ENCODE measurements at places on chromosomes 5 and 9.

DNA sequence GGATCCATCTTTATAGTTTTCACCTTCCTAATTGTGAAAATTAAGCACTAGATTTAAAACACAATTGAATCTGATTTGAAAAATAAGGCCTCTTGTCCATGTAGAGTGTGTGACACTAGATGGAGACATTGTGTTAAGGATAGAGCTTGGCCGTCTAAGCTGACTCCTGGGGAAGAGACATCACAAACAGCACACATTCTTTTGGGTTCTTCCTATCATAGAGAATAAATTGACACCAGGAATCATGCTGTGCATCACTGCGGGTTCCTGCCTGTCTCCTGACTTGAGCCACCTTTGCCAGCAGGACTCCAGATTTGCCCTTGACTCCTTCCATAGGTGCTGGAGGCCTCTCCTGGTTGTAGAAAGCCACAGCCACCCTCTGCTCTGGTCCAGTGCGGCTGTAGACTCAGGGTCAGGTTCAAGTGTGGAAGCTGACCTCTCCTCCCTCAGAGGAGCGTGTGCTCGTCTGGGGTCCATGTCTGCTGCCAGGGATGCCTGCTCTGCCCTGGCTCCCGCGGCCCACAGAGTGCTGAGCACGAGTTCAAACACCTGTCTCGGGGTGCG lies 11.2 kb downstream of the ROPN1L start:
- DNase-seq, result no peak
- H3K27ac ChIP-seq, result no peak overlapping the region
- no peaks in the 10 kb centered on the region for H3K36me3 ChIP-seq
- peaks cover 21% of the 10 kb centered on the region for H3K4me1 ChIP-seq

DNA sequence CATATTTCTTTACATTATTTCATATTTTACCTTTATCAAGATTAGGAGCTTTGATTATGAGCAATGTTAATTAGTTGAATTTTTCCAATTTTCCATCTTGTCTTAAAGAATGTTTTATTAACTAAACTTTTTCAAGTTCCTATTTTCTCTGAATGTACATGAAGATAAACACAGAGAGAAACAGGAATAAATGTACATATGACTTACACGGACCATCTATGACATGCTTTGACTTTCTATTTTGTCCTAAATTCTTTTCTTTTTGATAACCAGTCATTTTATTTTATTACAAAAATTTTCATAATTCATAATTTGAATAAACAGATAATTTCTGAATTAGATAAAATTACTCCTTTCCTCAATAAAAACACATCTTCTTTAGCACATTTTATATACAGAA lies 1038.8 kb upstream of the ARRDC3 start:
- DNase-seq, result no peak
- no peak overlapping the region for H3K27ac ChIP-seq
- peaks cover 2% of the 10 kb centered on the region for H3K27me3 ChIP-seq

DNA sequence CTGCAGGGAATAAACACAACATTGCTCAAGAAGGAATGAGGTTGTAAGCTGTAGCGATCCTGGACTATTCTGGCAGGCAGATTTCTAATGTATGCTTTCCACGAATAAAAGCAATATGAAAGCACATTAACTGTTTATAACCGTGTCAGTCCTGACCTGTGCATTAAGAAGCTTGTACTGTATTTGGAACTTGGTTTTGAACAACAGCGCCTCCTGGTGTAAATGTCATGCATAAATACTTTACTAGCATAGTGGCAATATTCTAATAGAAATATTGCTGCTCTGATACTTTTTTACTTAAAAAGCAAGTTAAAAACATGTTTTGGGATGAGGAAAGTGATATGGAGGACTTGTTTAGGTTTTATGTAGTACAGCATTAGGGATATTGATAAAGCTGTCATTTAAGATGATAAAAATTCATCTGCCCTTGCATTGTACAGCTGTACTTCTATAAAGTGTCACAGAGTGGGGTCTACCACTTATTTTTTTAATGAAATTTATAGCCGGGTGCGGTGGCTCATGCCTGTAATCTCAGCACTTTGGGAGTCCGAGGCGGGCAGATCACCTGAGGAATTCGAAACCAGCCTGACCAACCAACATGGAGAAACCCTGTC lies 70.7 kb upstream of the GNE start:
- no peaks in the 10 kb centered on the region for H3K27me3 ChIP-seq
- no peak overlapping the region for H3K4me3 ChIP-seq
- H3K4me1 ChIP-seq, result no peaks in the 10 kb centered on the region
- no peak for DNase-seq
- H3K27ac ChIP-seq, result no peak overlapping the region

- H3K4me1 ChIP-seq, result no peaks in the 10 kb centered on the region
- no peaks in the 10 kb centered on the region for H3K27me3 ChIP-seq
- DNase-seq, result no peak
- H3K27ac ChIP-seq, result no peak overlapping the region
Observed at GRCh38 chr9:68883224-68883623, 130.7 kb downstream of the PRKACG start.

- DNase-seq, result no peak
- H3K27me3 ChIP-seq, result peaks cover 2% of the 10 kb centered on the region
- H3K4me1 ChIP-seq, result no peaks in the 10 kb centered on the region
- H3K36me3 ChIP-seq, result peaks cover 4% of the 10 kb centered on the region
- no peak overlapping the region for H3K27ac ChIP-seq
Observed at GRCh38 chr5:23877847-23878246, 370.4 kb downstream of the PRDM9 start.

DNA sequence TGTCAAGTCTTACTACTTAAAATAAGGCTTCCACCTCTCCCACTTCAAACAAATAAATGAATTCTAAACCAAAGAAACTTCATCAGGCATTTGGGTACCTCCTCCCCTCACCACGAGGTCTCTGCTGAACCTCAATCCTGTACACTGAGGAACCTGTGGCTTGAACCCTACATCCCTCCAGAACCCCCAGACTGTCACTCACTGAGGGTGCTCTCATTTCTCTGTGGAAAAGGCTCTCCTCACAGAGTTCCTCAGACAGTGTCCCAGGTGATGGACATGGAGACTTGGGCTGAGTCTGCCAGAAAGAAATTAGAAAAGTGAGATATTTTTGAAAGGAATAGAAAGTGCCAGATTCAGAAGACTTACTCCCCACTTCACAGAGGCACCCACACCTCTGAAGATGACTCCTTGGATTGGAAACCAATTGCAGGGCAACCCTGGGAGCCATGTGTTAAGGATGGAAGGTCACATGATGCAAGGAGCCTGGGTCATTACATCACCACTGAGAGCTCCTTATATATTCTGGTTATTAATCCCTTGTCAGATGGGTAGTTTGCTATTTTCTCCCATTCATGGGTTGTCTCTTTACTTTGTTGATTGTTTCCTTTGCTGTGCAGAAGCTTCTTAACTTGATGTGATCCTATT lies 19.8 kb downstream of the MLANA start:
- DNase-seq, result no peak
- H3K4me3 ChIP-seq, result no peak overlapping the region
- no peaks in the 10 kb centered on the region for H3K36me3 ChIP-seq
- no peaks in the 10 kb centered on the region for H3K27me3 ChIP-seq

GRCh38 chr5:6158974-6159831 lies 219.1 kb downstream of the MED10 start:
- no peaks in the 10 kb centered on the region for H3K27me3 ChIP-seq
- peaks cover 19% of the 10 kb centered on the region for H3K4me1 ChIP-seq
- H3K27ac ChIP-seq, result peak overlapping the region; percentile 67
- DNase-seq, result no peak
- H3K36me3 ChIP-seq, result no peaks in the 10 kb centered on the region
- peak overlapping the region; percentile 28 for H3K4me3 ChIP-seq

DNA sequence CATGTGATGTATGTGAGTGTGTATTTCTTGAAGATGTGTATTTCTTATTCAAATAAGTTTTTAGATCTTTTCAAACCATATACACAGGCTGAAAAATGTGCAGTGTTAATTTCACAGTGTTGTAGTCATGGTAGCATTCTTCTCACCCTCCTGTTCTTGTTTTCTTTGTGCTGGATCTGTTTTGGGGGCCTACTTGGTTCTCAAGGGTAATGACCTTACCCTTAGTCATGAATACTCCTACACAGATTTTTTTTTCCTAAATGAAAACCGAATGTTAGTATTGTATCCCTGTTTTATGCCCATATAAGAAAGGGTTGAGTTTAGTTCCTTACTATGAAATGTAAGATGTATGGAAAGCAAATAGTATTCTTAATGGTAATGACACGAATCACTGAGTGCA lies 88.0 kb downstream of the SLC44A1 start:
- H3K27ac ChIP-seq, result no peak overlapping the region
- H3K4me1 ChIP-seq, result peaks cover 6% of the 10 kb centered on the region
- H3K4me3 ChIP-seq, result no peak overlapping the region
- H3K36me3 ChIP-seq, result no peaks in the 10 kb centered on the region
- H3K27me3 ChIP-seq, result peaks cover 6% of the 10 kb centered on the region
- DNase-seq, result no peak

GRCh38 chr9:117363006-117363405 lies 51.9 kb downstream of the ASTN2 start:
- peaks cover 25% of the 10 kb centered on the region for H3K4me1 ChIP-seq
- no peak for DNase-seq
- H3K27me3 ChIP-seq, result no peaks in the 10 kb centered on the region
- no peaks in the 10 kb centered on the region for H3K36me3 ChIP-seq
- H3K27ac ChIP-seq, result no peak overlapping the region

DNA sequence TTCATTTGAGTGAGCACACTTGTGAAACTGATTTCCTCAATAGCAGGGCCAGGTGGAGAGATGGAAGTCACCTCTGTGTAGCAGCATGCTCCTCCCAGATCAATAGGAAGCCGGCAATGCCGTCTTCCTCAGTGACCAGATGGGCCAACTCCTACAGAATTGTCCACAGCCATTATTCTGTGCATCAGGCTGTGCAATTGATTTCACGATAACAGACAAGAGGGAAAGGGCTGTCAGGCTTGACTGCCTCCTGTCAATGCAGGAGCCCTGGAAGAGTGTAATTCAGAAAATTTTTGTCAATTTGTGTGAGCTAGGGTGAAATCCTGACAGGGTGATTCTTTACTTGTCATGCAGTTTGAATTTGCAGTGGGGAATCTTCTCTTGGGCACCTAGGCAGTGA lies 838.4 kb upstream of the NUDT12 start:
- H3K4me3 ChIP-seq, result peak overlapping the region; percentile 74
- H3K4me1 ChIP-seq, result peaks cover 26% of the 10 kb centered on the region
- peaks cover 19% of the 10 kb centered on the region for H3K36me3 ChIP-seq
- peak overlapping the region; percentile 89 for H3K27ac ChIP-seq
- peak; percentile 59 for DNase-seq
- peaks cover 4% of the 10 kb centered on the region for H3K27me3 ChIP-seq

DNA sequence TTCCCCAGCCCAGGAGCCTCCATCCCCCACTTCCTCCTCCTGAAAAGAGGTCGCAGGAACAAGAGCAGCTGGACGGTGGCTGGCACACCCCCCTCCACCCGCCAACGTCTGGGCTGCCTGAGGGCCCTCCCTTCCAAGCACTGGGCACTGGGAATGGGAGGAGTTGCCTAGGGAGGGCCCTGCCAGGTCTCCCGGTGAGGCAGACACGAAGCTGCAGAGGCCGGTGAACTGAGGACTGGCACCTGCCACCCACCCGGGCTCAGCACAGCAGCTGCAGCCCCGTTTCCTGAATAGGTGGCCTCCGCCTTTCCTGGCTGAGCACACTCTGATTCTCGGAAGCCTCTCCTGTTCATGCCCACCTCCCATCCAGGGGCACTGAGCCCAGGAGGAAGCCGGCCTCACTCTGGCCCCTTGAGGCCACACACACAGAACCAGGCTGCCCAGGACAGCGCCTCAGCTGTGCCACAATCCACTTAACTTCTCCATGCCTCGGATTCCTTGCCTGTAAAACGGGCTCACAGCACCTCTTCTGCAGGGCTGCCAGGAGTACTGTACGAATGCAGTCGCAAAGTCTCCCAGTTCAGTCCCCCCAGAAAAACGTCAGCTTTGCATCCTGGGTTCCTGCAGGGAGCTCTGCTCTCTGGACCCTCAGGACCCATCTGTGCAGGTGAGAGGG lies 1.3 kb downstream of the NPDC1 start:
- H3K4me1 ChIP-seq, result no peaks in the 10 kb centered on the region
- peak overlapping the region; percentile 48 for H3K27ac ChIP-seq
- no peaks in the 10 kb centered on the region for H3K36me3 ChIP-seq
- peak overlapping the region; percentile 91 for H3K4me3 ChIP-seq
- H3K27me3 ChIP-seq, result peaks cover 4% of the 10 kb centered on the region
- no peak for DNase-seq

- no peaks in the 10 kb centered on the region for H3K36me3 ChIP-seq
- H3K27ac ChIP-seq, result no peak overlapping the region
- no peak for DNase-seq
- H3K4me1 ChIP-seq, result peaks cover under 1% of the 10 kb centered on the region
Observed at GRCh38 chr5:9499498-9499876, 46.4 kb downstream of the SEMA5A start.

DNA sequence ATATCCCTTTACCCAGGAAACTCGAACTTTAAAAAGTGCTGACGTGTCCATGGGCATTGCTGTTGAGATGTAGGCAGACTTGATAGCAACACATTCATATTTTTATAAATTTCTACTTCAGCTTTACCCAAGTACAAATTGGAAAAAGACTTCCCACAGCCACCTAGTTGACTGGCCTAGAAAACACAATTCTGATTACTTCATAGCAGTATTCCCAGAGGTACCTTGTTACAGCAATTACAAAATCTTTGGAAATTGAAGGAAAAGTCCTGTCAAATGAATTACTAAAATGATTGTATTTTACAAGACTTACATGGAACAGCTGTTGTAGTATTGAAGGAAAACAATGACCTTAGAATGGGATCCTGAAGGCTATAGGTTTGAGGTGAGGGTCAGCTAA lies 130.7 kb upstream of the NREP start:
- H3K4me3 ChIP-seq, result no peak overlapping the region
- no peak for DNase-seq
- H3K27me3 ChIP-seq, result peaks cover 3% of the 10 kb centered on the region
- H3K4me1 ChIP-seq, result no peaks in the 10 kb centered on the region
- peaks cover 15% of the 10 kb centered on the region for H3K36me3 ChIP-seq

DNA sequence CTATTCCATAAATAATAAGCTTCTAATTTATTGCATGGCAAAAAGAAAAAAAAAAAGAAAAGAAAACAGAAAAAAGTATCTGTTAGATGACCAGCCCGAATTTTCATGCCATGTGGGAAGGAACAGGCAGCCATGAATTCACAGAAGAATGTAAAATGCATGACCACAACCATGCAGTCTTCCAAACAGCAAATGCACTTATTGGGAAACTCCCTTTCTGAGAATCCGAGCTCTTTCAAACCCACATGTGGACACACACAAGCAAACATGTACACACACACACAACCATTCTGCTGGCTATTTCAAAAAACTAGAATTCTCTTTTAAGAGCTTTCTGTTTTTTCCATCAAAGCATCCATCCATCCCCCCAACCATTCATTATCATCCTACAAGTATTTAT lies 236.1 kb downstream of the DNAH5 start:
- H3K27me3 ChIP-seq, result peaks cover under 1% of the 10 kb centered on the region
- no peaks in the 10 kb centered on the region for H3K36me3 ChIP-seq
- peaks cover 5% of the 10 kb centered on the region for H3K4me1 ChIP-seq
- no peak overlapping the region for H3K4me3 ChIP-seq
- no peak overlapping the region for H3K27ac ChIP-seq

GRCh38 chr5:145499483-145499882 lies 335.7 kb downstream of the PRELID2 start:
- H3K4me1 ChIP-seq, result peaks cover 4% of the 10 kb centered on the region
- DNase-seq, result no peak
- H3K4me3 ChIP-seq, result no peak overlapping the region
- no peaks in the 10 kb centered on the region for H3K36me3 ChIP-seq
- H3K27me3 ChIP-seq, result peaks cover 2% of the 10 kb centered on the region

Data from glutamatergic neuron (in vitro differentiated cells).